ENCODE measurements at places on chromosomes 11 and 22.
A peak's percentile ranks its signal among the peaks of the same experiment; 100 is the strongest.

GRCh38 chr11:48055292-48056132 is 75.2 kb downstream of the PTPRJ start:
- no peak for DNase-seq

DNA sequence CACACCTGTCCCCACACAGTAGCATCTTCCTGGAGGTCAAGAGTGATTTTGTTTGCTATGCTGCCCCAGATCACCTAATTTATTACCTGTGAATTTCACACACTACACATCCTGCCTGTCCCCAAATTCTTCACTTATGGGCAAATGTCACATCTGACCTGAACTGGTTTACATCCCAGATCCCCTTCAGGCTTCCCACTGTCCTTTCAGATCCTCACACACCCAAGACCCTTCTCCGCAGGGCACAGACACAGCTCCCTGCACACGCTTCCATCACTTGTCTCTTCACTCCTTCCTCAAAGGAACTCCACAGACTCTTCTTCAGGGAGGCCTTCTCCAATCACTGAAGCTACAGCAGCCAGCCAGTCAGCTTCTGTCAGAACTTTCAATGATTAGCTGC is 118.7 kb upstream of the IGLL5 start:
- no peak for DNase-seq

DNA sequence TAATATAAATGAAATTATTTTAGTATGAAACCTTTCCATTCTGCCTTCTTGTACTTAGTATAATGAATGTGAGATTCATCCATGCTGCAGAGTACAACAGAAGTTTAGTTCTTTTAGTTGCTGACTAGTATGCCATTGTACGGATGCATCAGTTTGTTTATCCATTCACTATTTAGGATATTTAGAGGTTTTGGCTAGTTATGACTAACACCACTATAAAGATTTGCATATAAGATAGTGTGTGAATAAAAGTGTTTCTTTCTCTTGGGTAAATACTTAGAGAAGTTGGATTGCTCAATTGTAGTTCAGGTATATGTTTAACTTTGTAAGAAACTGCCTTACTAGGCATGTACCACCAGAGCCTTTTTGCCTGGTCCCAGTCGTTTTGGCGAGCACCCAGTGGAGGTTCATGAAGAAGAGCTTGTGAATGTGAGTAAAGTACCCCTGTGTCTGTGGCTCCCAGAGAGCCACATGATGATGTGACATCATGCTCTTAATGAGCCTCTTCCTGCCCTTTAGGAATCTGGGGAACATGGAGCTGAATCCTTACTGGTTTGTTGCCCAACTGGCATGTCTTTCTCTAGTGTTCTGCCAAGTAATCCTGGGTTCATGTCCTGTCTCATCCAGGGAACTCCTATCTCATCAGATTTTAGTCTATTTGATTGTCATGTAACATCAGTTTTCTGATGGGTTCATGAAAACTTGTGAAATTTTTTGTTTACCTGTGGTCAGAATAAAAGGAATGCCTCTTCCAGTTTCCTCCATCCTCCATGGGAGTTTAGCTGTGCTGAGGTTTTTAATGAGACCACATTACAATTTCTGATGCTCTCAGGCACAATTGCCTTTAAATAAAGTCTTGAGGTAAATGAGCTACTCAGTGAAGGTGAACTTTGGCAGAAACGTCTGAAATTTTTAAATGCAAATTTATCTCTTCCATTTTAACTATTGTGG is 234.8 kb downstream of the CASP12 start:
- no peak for DNase-seq

DNA sequence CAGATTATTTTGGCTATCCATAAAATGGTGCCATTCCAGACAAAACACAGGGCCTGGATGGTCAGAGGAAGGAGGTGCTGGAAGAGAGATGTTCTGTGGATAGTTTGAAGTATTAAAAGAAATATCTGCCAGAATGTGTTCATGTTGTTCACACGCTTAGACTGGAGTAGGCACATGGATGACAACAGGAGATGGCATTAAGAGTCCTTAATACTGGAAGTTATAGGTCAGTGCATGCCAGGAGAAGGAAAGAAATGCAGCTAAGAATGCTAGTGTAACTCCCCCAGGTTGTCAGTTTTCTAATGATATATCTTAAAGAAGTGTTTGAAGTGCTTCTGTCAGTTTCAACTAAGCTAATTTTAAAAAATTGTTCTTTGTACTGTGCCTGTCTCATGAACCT is 20.2 kb downstream of the KREMEN1 start:
- DNase-seq: no peak

- DNase-seq: no peak
Measured at GRCh38 chr11:13775471-13775870, 107.0 kb downstream of the FAR1 start.

GRCh38 chr11:985406-985805 is 51.1 kb downstream of the MUC6 start:
- DNase-seq: no peak

GRCh38 chr11:76166314-76166713 is 40.0 kb downstream of the WNT11 start:
- no peak for DNase-seq

DNA sequence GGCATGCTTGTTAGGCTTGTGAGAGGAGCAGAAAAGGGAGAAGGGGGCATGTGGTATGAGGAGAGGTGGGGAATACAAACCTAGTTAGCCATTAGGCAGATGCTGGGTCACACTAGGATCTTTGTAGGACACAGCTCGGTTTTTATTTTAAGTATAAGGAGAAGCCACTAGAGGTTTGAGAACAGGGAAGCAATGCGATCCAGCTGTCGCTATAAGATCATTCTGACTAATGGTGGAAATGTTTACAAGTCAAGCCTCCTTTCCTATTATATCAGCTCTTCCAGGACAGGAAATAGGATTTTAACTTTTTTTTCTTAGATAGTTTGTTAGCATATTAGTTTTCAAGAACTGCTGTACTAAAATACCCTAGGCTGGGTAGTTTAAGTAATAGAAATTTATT is 609.9 kb downstream of the INSC start:
- no peak for DNase-seq

DNA sequence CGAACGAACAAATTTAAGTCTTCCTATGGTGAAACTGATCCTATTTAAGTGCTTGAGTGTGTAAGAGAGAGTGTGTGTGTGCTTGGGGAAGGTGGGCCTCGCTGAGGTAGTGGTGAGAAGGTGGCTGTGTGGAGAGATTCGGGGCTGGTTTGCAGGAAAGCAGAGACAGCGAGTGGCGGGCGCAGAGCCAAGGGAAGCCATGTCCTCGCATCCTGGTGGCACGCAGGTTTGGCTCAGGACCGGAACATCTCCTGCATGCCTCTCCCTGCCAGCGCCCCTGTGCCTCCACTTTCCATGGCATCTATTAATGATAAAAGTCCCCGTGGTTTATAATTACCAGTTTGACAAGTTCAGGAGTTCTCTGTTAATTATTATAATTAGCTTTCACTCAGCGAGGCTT is 383.1 kb upstream of the CADM1 start:
- DNase-seq: no peak

GRCh38 chr11:116275635-116276034 is 497.2 kb downstream of the BUD13 start:
- no peak for DNase-seq

DNA sequence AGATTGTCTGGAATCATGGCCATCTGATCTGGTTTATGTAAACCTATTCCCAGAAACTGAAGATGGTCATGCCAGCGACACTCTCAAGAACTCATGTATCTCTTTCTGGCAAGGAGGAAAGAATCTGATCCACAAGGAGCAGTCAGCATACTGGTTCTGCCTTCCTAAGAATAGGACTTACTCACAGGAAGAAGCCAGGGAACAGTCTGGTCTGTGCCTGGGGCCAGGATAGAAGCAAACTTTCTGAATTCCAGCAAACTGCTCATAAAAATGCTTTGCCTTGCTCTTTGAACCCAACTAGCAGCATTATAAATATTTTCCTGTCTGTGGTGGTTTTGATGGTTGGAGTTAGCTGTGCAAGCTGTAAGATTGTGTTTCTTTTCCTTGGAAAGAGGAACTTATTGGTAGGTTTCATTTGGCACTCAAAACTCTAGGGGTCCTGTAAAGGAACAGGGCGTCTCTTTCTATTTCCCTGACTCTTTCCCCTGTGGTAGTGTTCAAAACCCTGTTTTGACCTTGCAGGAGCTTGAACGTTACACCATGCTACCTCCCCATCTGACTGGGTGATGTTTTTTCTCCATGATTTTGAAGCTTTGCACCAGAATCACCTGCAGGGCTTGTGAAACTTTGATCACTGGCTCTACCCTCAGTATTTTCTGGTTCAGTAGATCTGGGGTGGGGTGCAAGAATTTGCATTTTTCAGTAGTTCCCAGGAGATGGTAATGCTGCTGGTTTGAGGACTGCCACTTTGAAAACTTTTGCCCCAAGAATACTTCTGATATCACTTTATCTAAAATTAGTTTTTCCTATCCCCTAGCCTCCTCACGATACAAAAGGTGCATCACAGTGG is 627.8 kb upstream of the ANO5 start:
- no peak for DNase-seq

DNA sequence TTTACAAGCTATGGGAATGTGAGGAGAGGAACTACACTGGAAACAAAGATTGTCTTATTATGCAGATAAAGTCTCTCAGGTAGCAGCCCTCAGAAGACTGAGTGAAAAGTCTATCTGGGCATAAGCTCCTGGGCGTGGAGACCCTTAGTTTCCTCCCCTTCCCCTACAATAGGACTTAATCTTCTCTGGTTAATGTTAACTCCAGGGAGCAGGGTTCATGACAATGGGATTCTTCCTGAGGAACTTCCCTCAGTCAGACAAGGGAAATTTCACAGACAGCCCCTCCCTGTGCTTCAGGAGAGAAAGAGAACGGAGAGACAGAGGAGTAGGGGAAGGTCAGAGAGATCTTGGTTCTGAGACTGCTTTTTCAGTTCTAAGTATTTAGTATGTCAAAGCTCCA is 1428.6 kb downstream of the LRRC4C start:
- no peak for DNase-seq

DNA sequence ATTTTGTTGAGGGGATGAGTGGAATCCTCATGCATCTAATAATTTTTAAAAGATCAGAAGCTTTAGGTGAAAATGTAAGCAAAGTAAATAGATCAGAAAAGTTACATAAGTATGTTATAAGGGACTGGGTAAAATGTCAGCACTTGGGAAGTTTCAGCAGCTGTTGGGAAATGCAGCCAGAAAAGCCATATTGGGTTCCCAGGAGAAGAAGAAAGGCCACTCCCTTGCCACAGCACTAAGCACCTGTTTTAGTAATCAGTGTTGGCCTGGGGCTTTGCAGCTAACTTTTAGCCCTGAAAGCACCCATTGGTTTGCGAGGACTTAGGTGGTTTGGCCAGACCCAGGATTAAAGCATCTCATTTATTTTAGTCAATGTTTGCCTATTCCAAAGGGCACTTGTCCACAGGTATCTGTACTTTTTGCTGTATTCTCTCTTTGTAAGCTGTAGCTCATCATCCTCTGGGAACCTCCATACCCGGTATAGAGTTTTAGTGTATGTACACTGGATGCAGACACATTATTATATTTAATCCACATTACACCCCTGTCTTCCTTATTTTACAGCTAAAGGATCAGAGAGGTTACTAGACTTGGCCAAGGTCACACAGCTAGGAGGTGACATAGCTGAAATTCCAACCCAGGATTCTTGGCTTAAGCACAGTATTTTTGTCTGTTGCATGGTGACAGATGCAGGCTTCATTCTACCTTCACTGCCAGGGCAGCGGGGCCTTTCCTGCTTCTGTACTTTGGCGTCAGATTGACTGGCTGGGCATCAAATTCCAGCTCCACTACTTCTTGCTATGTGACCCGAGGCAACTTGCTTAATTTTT is 127.7 kb upstream of the SESN3 start:
- DNase-seq: no peak

DNA sequence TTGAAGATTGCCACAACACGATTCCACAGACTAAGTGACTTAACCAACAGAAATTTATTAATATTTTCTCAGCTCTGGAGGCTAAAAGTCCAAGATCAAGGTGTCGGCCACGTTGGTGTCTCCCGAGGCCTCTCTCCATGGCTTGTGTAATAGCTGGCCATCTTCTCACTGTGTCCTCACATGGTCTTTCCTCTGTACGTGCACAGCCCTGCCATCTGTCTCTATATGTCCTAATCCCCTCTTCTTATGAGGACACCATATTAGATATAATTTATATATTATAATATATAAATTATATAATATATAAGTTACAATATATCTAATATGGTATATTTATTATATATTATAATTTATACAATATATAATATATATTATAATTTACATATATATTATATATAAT is 25.1 kb upstream of the SCGB1A1 start:
- DNase-seq: no peak

GRCh38 chr22:29028468-29028867 is 33.2 kb downstream of the C22orf31 start:
- DNase-seq: peak; percentile 46

DNA sequence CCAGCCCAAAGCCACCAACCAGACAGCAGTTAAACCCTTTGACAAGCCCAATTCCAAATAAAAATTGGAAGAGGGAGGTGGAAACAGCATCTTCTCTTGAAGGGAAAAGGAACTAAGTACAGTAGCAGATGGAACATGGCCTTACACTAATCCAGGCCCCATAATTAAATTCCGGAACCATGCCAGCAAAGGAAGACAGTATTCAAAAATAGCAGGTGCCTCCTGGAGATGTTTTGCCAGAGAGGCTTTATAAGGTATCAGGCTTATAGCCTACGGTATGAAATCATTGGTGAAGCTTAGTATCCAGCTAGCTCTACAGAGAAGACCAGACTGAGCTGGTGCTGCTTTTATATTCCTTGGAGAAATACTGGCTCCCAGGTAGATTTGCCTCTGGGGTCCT is 344.1 kb upstream of the API5 start:
- DNase-seq: no peak

DNA sequence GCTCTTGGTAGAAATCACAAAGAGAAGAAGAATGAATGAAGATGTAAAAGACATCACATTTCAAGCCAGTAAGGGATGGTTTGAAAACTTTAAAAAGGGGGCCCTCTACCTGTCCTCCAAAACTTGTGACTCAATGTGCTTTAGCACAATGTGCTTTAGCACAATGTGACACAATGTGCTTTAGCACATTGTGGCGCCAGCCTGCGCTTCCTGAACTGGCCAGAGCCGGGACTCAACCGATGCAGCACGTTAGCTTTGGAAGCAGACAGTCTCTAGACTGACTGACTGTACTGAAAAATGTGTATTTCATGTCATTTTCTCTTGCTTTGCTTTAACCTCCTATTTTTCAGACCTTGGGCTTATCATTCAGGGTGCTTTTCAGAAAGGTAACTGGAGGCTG is 63.5 kb downstream of the FAM83F start:
- no peak for DNase-seq

- DNase-seq: no peak
Measured at GRCh38 chr22:24594569-24595120, 1.8 kb upstream of the LRRC75B start.

GRCh38 chr22:36449596-36450175 is 31.8 kb downstream of the TXN2 start:
- DNase-seq: no peak

DNA sequence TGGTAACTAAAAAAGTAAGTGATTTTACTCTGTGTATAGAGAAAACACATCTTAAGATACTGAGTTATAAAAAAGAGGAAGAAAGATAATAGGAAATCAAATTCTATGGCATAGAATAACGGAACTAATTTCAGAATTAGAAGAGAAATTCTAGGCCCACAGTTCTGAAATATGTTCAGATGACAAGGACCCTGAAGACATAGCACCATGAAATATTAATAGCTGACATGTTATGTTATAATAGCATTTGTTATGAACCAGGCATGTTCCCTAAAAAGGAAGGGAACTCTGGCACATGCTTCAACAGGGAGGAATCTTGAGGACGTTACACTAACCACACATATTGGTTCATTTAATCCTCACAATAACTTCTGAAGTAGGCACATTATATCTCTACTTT is 32.7 kb downstream of the PRDM10 start:
- no peak for DNase-seq

Measured in HuH-7.5 (cell line).